ENCODE measurements at places on chromosomes 13 and 19.

DNA sequence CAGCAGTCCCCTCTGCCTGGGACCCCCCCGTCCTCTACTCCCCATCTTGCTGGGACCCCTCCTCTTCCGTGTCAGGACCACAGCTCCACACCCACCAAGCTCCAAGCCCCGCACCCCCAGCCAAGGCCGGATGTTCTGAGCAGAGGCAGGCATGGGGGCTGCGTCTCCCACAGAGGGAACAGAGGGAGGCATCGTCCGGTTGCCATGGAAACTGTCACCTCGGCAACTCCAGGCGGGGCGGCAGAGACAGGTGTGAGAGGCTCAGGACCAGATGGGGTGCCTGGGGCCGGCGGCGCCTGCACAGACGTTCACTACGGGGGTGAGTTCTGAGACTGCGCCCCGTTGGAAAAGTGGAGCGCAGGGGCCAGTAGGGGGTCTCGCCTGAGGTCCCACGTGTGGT is 5.4 kb downstream of the RNU6-9 start:
- no peak for DNase-seq

DNA sequence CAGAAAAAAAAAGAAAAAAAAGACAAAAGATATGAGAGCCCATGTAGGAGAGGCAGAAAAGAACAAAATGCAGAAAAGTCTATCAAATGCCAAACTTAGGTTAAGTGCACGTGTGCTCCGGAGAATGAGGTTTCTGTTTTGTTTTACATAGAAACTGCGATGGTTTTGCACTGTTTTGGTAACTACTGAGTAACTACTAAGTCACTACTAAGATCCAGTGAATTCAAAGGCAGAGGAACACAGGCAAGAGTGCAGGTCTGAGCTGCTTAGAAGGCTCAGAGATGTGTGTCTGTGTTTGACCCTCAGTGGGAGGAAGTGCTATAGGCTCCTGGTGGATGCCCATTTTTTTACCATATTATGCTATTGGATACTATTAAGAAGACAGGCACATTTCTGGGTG is 299.3 kb downstream of the NDFIP2 start:
- DNase-seq = no peak

DNA sequence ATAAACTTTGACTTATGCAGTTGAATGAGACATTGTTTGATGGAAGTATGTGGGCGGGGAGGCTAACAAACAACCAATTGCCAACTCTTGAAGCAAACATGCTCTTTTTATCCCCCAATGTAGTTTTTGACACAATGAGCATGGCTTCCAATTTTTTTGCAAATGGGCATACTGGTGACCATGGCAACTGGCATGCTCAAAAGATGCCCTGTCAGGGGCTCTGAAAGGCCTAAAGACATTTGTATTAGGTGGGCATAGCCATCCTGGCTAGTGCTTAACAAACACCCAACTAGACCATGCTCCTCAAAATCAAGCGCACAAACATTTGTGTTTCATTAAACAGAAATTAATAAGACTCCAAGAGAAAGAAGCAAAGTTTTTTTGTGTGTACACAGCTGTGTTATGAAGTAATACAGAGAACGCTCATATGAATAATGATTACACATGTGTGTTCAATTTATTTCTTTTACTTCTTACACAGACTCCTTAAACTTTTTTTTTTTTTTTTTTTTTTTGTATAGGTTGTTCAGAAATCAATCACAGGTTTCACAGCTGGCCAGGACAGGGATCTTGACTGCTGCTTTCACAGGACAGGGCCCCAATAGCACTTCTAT is 95.6 kb downstream of the DLEU7 start:
- DNase-seq = no peak

DNA sequence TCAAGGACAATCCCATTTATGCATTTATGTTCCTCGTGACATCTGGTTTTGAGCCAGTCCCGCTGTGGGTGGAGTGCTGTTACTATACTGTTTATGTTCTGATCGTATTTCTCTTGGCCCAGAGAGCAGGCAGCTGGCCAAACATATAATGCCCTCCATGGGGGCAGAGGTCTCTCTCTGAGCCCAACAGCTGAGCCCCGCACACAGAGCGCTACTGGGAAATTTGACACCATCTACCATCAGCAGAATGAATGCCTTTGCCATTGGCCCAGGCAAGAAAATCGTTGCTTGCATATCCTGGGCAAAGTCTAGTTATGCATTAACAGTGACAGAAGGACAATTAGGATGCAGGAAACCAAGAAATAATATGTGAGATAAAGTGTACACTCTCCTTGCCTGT is 126.8 kb upstream of the CACNA1A start:
- no peak for DNase-seq

GRCh38 chr13:79533781-79534400 is 52.9 kb downstream of the NDFIP2 start:
- no peak for DNase-seq

DNA sequence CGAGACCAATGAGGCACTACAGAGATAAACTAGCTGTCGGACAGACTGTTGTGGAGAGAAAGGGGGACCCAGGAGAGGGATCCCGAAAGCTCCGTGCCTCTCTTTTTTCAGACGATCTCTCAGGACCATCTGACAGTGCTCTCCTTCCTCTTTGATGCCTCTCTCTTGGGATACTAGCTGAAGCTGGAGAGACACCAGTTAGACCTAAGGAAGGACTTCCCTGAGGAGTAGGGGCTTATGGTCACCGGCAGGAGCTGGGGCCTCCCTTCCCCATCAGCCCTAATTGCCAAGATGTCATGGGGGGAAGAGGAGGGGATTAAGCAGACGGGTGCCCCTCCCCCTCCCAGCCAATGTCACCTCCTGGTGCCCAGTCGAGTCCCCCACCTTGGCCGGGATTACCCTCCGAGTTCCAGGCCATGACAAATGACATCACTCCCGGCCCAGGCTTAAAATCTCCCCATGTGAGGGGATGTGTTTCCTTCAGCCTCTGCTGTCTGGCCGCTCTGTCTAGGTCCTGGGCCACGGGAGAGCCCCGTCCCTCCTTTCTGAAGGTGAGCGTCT is at the start of gene CRX:
TSS of gene CRX (plus strand) at position 478 of the 561 bp plus-strand sequence. CDS start 12,507 bp downstream, outside the sequence.
- no peak for DNase-seq

DNA sequence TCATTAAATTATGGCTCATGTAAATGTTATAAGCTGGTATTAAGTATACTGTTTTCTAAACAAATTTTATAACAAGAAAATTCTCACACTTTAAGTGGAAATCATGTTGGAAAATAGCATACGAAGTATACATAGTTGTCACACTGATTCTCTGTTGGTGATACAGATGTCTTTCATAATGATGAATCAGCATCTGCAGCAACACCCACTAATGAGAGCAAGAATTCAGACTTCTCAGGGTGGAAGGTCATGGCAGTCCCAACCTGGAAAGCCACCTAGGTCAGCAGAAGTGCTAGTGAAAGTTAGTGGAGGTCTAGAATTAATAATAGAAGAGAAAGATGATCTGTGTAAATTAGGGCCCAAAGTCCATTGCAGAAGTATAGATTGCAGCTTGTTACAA is 719.7 kb upstream of the MIR17HG start:
- DNase-seq = no peak

DNA sequence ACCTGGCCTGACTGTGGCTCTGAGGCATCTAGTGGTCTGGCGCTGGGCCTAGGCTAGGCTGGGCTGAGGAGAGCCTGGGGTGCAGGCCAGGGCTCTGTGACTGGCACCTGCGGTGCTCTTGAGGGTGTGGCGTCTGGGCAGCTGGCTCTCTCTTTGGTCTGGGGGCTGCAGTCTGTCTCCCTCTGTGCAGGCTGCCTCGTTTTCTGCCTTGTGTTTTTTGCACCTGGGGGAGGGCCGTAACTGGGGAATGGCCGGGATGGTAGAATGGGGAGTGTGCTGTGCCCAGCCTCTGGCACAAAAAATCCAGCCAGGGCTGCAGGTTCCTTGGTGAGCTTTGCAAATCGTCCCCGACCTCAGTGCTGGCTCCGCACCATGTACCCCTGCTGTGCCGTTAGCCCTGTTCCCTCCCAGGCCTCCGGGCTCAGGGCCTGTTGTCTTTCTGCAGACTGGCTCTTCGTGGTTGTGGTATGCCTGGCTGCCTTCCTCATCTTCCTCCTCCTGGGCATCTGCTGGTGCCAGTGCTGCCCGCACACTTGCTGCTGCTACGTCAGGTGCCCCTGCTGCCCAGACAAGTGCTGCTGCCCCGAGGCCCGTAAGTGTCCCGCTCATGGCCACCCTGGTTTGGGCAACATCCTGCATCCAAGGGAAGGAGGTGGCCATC is 6.5 kb upstream of the USF2 start:
- DNase-seq = no peak

- no peak for DNase-seq
Observed at GRCh38 chr19:27935669-27936068, 1277.3 kb downstream of the UQCRFS1 start.

DNA sequence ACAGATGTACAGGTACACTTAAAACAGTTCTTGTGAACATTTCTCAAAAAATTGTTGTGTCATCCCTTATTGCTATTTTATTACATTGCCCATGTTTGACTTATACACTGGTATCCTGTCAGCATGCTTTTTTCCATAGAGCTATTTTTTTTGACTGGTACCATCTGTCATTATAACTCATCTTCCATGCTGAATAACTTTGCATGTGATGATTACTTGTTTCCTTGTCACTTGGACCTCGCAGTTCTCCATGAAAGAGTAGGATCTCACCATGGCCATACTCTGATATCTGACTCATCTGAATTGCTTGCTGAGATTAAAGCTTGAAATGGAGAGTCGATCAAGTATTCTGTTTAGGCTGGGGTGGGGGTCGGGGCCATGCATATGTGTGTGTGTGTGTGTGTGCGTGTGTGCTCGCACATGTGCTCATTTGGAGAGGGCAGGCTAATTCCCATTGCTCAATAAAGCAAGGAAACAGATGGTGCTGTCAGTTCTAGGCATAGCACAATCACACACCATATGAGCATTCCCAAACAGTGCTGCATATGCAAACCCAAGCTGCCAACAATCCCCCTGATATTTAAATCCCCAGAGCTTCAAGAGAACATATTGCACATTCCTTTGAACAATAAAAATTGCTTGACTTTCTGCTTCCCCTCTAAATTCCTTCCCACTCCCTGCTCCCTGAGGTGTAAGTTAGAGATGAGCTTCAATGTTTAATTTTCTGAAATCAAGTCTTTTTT is 62.9 kb downstream of the NHLRC3 start:
- no peak for DNase-seq

DNA sequence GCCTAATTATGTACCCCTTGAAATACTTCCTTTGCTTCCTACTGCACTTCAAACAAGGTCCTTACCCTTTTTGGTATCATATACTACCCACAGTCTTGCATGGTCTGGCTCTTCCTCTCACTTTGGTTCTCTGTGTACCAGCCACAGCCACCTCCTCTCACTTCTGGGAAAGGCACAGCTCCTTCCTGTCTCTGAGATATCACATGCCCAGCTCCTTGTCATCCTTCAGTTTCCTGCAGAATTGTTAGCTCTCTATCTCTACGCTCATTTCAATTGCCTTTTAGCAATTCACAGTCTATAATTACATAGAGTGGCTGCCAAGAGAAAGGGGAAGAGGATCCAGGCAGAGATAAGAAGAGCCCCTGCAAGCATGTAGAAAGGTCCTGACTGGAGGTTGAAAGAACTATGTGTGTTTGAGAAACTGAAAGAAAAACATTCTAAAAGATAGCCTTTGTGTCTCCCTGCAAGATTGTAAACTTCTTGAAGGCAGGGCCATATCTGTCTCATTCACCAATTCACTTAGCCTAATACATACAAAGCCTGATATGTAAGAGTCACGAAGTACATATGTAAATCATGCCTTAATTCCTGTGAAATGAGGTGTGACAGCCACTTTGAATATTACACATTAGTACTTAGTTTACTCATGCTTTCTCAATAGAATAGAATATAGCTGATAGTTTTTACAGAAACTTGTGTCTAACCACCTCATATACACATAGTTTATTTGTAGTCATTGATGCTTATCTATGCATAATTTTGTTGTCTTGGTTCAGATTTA is 933.1 kb downstream of the DIAPH3 start:
- no peak for DNase-seq

GRCh38 chr19:1132552-1133383 is 29.0 kb downstream of the GPX4 start:
- DNase-seq = no peak

DNA sequence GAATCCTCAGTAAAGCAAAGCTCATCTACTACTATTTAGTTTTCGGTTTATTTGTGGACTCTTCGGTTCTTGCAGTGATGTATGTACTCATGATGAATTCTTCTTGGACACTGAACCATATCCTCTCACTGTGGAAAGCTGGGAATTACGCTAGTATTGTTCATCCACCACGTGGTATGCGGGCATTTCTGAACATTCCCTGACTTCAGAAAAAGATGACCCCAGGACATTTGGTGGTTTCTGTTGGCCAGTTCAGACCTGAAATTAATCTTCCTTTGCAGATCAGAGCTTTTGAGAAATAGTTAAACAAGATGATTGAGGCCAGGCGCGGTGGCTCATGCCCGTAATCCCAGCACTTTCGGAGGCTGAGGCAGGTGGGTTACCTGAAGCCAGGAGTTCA is 25.3 kb upstream of the FBN3 start:
- no peak for DNase-seq
